ENCODE measurements at places on chromosomes 16 and 17. TPM values are rescaled to one million over a fixed set of nuclear protein-coding genes. Genes with fewer than 3 reads are reported as not detected.

CDH5 gene
- 23.2 TPM for total RNA-seq

TMUB2 gene
- 25.5 TPM for total RNA-seq

TP53TG3C gene
- total RNA-seq = 0.19 TPM

SNRNP25 gene
- total RNA-seq = 38.9 TPM

TBX2 gene
- 64.0 TPM for total RNA-seq

FAM20A gene
- total RNA-seq = 1.7 TPM

DPEP2 gene
- total RNA-seq = under 0.01 TPM

CFAP119 gene
- total RNA-seq = 2.7 TPM

ZNF207 gene
- 76.7 TPM for total RNA-seq

IRX3 gene
- 4.2 TPM for total RNA-seq

CDH8 gene
- 3.4 TPM for total RNA-seq
